ENCODE measurements at places on chromosomes 1 and 21.
A peak's percentile ranks its signal among the peaks of the same experiment; 100 is the strongest.

GRCh38 chr1:89753761-89754160, 67.1 kb upstream of the LRRC8D start:
- no peak for DNase-seq

- DNase-seq: peak; percentile 59
Measured at GRCh38 chr1:11736746-11737639, 1.1 kb downstream of the AGTRAP start.

GRCh38 chr1:213621077-213621476, 366.7 kb upstream of the PROX1 start:
- no peak for DNase-seq

DNA sequence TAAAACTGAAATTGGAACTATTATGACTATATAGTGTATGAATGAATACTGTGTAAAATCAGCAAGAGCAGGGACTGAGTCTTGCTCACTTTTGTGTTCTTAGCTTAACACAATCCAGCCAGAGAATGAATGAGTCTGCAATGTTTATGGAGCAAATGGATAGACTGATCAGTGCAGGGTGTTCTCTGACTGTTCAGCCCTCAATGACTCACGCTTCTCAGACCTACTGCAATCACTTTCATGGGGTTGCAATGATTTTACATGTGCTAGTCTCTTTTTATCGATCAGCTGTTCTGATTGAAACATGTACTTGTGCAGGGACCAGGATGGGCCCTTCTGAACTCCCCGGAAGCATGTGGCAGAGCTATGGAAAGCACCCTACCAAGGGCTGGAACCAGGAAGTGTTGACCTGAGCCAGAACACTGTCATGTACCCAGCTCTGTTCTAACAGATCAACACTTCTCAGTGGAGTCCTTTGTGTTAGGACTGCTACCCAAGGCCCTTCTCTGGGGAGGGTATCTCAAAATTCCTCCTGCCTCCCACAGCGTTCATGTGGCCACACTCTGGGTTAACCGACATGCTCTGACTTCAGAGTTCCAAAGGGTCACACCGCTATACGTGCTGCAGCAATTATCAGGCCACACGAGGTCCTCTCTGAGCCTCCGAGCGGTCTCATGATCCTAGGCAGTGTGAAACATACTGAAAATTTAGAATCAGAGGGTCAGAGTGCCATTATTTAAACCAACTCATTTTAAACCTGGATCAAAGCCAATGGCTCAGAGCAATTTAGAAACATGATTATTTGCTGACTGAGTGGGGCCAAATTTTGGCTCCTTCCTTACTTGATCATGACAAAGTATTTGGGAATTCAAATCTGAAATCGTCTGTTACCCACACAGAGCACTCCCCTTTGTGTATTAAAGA, 35.2 kb downstream of the GRIK1 start:
- no peak for DNase-seq

- DNase-seq: no peak
Measured at GRCh38 chr1:76371941-76372340, 297.4 kb downstream of the ST6GALNAC3 start.

DNA sequence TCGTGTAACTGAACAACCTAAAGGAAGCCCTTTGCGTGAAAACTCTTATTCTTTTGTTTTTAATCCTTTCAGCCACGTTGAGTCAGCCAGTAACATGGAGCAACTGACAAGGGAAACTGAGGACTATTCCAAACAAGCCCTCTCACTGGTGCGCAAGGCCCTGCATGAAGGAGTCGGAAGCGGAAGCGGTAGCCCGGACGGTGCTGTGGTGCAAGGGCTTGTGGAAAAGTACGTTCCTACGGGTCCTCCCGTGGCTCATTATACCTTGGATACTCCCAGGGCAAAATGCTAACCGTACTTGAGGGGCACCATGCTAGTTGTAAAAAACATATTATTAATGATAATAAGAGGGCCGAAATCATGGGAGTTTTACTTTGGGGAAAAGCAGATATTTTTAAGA, 49.4 kb downstream of the LAMC2 start:
- no peak for DNase-seq

GRCh38 chr1:172117800-172118199, 276.5 kb downstream of the DNM3 start:
- DNase-seq: no peak

GRCh38 chr1:244788493-244789275, 46.8 kb upstream of the COX20 start:
- no peak for DNase-seq

DNA sequence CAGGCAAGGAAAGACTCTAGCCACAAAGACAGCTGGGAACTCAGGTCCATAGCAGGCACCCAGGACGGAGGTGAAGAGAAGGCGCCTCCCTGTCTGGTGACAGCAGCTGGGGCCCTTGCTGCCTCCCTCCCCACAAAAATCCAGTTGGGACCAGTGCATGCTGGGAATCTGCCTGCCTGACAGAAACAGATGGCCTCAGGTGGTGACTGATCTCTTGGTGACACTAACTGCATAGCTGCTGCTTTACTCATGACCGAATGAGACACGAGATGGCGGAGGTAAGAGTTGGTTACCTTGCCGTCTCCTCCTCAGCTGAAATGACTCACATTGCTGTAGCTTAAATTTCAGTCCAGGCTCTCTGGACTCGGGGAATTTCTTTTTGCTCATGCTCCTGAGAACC, 130.3 kb downstream of the FGGY start:
- DNase-seq: no peak

GRCh38 chr1:177847843-177848242, 122.0 kb downstream of the SEC16B start:
- DNase-seq: no peak

GRCh38 chr1:21312407-21312992, 22.2 kb upstream of the ECE1 start:
- DNase-seq: no peak

DNA sequence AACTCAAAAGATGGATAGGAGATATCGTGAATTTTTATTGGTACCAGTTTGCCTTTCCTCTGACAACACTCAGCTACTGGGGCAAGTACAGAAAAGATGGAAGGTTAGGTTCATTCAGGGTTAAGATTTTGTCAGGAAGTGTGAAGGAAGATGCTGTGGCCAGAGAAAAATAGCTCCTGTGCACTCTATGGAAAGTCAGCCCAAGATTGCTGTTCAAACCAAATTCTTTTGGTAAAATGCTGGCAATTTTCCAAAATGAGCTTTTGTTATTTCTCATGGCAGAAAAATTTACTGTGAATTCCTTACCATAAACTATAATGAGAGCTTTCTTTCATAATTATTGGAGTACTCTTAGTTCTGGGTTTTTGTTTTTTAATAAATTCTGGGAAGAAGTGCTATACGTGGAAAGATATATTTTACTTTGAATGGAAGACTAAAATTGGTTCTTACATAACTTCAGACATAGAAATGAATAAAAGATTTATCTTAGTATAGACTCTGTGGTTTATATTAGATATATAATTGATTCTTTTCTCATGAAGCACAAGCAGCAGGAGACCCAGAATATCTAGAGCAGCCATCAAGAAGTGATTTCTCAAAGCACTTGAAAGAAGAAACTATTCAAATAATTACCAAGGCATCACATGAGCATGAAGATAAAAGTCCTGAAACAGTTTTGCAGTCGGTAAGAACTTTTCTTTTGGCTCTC, 112.2 kb downstream of the USP25 start:
- DNase-seq: peak; percentile 11

DNA sequence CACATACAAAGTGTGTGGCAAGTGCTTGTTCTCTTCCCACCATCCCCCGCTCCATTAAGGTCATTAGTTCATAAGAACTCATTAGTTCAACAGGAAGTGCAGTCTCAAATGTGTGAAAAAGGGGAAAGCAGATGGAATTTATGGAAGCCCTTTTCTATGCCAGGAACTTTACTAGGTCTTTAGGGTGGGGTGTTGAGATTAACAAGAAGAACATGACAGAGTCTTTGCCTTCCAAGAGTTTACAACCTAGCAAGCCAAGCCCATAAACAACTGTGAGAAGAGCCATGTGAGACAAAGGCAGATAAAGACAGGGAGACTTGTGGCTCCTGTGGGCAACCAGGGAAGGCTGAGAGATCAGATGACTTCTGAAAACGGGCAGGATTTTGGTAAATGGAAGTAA, 21.4 kb downstream of the PLEKHA6 start:
- no peak for DNase-seq

- DNase-seq: peak; percentile 59
Measured at GRCh38 chr1:36944883-36945282, 89.4 kb downstream of the GRIK3 start.

GRCh38 chr1:85692730-85693314, 15.4 kb downstream of the ZNHIT6 start:
- DNase-seq: peak; percentile 28

DNA sequence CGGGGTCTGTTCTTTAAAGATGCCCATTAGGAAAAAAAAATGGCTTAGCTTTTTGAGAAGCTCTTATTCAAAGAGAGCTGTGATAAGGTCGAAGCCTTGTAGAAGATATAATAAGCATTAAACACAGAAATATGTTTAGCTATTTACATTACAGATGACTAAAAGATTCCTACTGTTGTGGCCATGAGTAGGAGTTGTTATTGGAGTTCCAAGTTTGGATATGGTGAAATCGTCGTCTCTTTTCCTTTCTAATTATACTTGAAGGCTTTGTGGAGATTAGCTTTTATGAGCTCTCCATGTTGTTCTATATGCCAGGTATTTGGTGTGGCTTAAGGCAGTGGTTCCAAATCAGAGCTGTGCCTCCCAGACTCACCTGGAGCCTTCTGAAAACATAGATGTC, 79.9 kb upstream of the LAMC2 start:
- no peak for DNase-seq

DNA sequence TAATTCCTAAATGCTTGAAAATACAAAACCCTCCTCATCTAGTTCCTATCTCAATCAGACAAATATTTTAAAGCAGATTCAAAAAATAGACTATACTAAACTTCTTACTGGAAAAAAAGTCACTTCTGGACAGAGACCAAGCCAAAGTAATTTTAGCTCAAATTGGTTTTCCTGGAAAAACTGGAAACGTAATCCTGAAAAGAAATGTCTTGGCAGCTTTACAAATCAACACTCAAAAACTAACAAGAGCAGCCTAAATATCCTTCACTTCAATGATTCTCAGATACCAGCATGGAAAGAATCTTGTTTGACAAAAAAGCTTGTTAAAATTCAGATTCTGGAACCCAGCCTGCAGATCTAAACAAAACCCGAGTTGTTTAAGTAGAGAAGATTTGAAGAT, 9.1 kb upstream of the GPR88 start:
- peak; percentile 69 for DNase-seq

GRCh38 chr1:31575369-31576140, 760 bp upstream of the TINAGL1 start:
- no peak for DNase-seq

GRCh38 chr1:228283043-228283371, 75.2 kb downstream of the OBSCN start:
- DNase-seq: no peak

GRCh38 chr1:192943522-192943921, 115.6 kb downstream of the UCHL5 start:
- DNase-seq: no peak

GRCh38 chr1:62841587-62842169, 57.7 kb downstream of the ATG4C start:
- peak; percentile 91 for DNase-seq

- DNase-seq: no peak
Measured at GRCh38 chr1:222307621-222308020, 240.3 kb downstream of the HHIPL2 start.

- no peak for DNase-seq
Measured at GRCh38 chr1:21904704-21905520, 32.2 kb downstream of the HSPG2 start.

GRCh38 chr1:234907208-234907939, 221.3 kb downstream of the TOMM20 start:
- DNase-seq: no peak

DNA sequence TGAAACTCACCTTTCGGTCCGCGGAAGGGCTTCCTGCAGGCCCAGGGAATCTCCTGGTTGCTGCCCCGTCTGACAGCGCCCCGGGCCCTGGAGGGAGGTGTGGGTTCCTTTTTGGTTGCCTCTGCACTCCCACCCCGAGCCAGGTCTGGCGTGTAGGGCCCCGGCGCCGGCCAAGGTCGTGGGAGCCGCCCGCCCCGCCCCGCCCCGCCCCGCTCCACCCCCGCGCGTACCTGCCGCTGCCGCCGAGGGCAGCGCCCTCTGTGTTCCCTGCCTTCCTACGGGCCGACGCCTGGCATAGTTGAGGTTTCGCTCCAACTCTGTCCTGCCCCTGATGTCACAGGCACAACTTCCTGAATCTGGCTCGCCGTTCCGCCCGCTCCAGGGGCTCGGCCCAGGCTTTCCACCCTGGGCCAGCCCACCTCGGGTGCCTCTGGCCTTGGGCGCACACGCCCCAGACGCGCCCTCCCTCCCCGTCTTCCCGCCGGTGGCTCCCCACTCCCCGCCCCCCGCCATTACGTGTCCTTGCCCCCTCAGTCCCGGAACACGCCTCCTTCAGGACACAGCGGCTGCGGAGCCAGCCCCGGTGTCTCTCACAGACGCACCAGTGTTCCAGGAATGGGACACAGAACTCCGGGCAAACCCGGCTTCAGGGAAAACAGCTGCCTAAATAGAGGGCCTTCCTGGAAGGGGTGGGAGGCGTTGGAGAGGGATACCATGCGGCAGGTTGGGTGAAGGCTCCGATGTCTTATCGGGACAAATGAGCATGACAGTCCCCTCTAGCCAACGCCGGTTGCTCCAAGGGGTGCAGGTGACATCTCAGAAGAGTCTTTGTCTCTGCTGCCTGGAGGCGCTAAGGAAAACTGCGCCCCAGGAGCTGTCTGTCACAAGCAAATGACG, at the start of gene KIAA0040:
KIAA0040 (minus strand) TSS at position 147 of the 897 bp plus-strand sequence. CDS start 31,763 bp downstream, outside the sequence.
- DNase-seq: peak; percentile 71

DNA sequence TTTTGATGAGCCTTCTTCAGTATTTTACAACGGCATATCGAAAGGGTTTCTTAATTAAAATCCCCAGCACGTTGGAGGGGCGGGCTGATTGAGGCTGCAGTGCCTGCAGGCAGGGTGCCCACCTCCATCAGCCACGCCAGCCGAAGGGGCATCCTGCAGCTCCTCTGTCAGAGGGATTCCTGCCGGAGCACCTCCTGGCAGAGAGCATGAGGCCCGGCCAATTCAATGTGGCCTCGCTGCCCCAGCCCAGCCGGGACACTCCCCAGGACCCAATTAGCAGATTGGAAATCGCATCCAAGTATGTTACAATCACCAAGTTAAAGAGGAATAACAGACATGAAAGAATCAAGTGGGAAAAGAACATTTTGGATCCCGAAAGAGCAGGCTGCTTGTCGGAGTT, 216.6 kb downstream of the ST6GALNAC3 start:
- DNase-seq: peak; percentile 47

Data from eye (tissue), 1 donor.